Epithelial cell of prostate (primary cell): ENCODE measurements at places on chromosomes 11 and 22.
A peak's percentile ranks its signal among the peaks of the same experiment; 100 is the strongest.

DNA sequence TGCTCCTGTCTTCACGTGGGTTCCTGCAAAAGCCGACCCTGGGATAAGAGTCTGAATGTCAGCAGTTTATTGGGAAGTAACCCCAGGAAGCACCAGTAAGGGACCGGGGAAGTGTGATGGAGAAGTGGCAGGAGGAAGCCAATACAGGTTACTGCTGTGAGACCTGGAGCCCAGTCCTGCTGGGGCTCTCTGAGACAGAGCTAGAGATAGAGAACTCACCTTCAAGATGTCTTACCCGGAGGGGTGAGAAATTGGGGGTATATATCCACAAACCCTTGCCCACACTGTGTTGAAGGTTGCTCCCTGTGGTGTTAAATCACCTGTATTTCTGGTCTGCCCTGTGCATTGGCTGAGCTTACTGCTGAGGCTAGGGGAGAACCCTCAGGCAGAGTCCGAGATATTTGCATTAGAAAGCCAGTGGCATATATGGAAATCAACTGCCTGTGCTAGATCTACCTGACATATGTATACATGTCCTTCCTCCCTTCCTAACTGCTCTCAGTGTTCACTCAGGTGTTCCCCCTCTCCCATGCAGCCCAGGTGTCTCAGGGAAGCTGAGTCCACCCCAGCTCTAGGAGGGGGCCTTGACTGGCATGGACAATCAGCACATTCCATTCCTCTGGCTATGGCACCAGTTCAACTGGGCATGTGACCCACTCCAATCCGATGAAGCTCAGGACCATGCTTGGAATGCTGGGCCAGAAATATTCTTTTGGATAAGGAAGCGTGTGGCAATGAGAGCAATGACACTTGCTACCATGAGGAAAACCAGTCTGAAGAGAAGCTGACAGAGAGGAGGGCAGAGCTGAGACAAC is 6.8 kb upstream of the MICAL2 start:
- no peak for DNase-seq

DNA sequence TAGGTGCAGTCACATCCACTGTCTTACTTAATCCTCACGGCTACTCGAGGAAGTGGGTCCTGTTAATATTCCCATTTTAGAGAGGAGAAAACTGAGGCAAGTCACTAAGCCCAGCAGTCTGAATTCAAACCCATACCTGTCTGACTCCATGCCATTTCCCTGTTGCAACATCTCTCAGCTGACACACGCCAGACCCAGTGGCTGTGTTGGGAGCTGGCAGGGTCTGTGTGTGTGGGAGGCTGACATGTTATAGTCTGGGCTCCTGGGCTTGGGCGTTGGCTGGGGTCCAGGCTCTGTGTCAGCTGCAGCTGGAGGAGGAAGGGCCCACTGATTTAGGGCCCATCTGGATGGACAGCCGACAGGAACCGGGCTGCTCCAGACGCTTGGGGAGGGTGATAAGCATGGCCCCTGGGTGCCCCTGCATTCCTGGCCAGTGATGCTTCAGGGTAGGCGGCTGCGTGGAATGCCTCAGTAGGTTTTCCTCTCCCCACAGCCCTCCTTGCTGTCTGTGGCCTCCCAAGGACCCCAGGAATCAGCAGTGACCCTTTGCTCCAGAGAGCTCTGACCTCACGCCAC is 562.5 kb downstream of the MN1 start:
- DNase-seq, result peak; percentile 88

DNA sequence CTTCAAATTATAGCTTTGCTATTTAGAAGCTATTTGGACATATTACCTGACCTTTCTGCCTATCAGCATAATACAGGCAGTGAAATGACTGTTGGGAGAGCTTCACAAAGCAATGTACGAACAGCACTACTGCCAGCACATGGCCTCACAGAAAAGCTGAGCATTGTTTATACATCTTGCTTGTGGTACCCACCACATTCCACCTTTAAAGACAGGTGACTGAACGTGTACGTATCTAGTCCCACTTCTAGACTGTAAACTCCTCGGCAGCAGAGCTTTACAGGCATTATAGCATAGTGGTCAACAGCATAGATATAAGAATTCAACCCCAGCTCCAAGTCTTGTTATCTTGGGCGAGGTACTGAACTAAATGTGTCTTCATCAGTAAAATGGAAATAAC is 1.6 kb downstream of the JOSD1 start:
- no peak for DNase-seq

DNA sequence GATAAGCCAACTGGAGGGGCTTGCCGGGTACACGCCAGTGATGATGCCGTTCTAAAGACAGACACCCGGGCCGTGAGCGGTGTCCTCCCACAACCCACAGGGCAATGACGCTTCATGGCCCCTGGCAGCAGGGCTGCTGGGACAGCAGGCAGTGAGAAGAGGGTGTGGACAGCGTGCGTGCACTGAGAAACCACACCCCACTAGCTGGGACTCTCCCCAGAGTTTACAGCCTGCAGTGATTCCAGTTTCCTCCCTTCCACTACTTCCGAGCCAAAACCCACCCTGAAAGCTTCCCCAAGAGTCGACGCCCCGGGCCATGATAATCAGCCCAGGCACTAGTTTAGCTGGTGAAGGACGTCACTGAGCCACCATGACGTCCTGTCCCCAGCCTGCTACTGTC is 29.2 kb downstream of the CPT1A start:
- DNase-seq, result no peak

DNA sequence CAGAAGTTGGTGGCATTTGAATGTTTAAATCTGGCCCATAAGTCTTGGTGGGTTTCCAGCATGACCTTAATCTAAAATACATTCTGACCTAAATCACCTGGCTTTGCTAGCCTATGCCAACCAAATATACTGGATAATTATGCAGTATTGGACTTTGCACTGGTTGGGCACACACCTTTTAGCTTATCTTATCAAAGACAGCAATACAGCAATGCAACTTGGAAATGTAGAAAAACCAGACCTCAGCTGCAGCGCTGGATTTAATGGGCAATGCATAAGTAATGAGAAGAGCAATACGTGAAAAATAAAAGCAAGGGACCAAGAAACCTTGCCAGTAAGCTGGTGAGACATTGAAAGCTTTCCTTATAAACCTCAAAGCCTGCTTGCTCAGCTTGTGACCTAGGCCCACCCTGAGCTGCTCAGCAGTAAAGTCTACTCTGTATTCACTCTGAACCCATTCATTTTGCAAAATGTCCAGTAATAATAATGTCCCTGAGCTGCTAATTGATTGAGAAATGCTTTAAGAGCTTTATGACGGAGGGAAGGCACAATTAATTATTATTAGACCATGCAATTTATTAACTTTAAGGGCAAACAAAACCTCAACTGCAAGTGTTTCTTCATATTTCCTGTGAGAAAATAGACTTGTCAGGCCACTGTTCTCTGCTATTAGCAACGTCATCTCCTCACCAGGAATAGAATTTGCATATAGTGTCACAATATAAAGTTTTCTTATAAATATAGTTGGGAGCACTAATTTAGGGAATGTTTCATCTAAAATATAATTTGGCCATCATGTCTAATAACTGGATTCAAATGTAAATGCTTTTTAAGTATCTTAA is 49.4 kb upstream of the CEP295 start:
- DNase-seq, result no peak
